Body of pancreas (tissue), 4 donors: ENCODE measurements at places on chromosomes 11 and 22. TPM values are rescaled to one million over a fixed set of nuclear protein-coding genes. Genes with fewer than 3 reads are reported as not detected.
A peak's percentile ranks its signal among the peaks of the same experiment; 100 is the strongest.

Gene HSPA8
- total RNA-seq = 423 TPM

Gene RHBDD3
- 42.2 TPM for total RNA-seq

DNA sequence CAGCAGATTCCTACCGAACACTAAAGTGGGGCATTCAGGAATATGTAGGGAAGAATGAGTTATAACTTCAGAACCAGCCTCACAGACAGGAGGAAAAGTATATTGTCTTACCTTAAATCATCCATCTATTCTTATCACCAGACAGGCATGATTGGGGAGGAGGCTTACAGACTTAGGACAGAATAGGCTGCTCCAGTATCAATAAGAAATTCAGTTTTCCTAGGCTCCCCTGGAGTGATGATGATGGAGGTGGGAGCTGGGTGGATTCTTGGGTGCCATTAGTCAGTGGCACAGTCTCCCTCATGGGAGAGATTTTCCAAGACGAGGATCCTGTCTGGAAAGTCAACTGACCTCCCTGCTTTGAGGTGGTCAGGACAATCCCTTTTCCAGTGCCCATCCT lies 225.0 kb downstream of the AASDHPPT start:
- no peaks in the 10 kb centered on the region for H3K27me3 ChIP-seq
- H3K4me3 ChIP-seq = no peak overlapping the region
- peaks cover 13% of the 10 kb centered on the region for H3K4me1 ChIP-seq
- no peak for DNase-seq
- H3K27ac ChIP-seq = no peak overlapping the region

Gene MOV10L1
- 0.52 TPM for total RNA-seq

Gene DHCR7
- total RNA-seq = 15.8 TPM

Gene CCDC89
- total RNA-seq = not detected

Gene MUC5AC
- total RNA-seq = 1.8 TPM

GRCh38 chr11:123235117-123235655 lies 40.1 kb upstream of the CLMP start:
- no peaks in the 10 kb centered on the region for H3K4me1 ChIP-seq
- peak; percentile 47 for DNase-seq
- H3K27me3 ChIP-seq = no peaks in the 10 kb centered on the region
- no peak overlapping the region for H3K27ac ChIP-seq

GRCh38 chr11:66846671-66847091 lies 3.4 kb downstream of the RCE1 start:
- H3K36me3 ChIP-seq = no peaks in the 10 kb centered on the region
- H3K27me3 ChIP-seq = no peaks in the 10 kb centered on the region
- no peak overlapping the region for H3K4me3 ChIP-seq
- DNase-seq = no peak
- H3K4me1 ChIP-seq = peaks cover 27% of the 10 kb centered on the region

Gene CFAP68
- total RNA-seq = 7.8 TPM

DNA sequence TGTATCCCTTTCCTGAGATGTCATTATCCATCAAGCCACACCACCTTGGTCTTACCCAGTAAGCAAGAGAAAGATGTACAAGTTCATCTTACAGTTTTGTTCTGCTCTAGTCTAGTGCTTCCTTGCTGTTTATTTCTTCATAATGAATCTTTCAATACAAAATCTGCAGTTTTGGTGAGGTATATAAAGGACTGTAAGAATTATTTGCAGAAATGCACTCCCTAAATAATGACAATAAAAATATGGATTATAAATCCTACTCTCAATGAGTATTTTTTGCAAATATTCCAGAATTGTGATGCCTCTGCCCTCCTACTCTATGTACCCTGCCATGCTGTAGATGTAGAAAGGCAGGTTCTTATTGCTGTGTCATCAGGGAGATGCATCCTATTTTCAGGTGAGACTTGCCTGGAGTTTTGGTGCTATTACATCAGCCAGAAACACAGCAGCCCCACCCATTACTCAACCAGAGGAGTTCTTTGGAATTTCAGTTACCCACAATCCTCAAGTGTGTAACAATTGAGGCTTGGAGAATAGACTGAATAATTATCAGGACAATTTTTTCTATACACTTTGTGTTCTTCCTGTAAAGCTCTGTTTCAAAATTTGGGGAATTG lies at the start of gene OR10S1:
Gene OR10S1, minus strand, starts transcription at position 51 of the 617 bp plus-strand sequence. CDS start 117 bp downstream, outside the sequence.
- no peak within 1 kb of the TSS for H3K4me3 ChIP-seq
- no peaks in the 10 kb centered on the region for H3K36me3 ChIP-seq
- H3K4me1 ChIP-seq = no peaks in the 10 kb centered on the region
- no peak for DNase-seq
- H3K27me3 ChIP-seq = no peaks in the 10 kb centered on the region

GRCh38 chr11:12546660-12547059 lies 127.6 kb upstream of the TEAD1 start:
- DNase-seq = no peak
- no peaks in the 10 kb centered on the region for H3K27me3 ChIP-seq
- no peaks in the 10 kb centered on the region for H3K4me1 ChIP-seq
- no peaks in the 10 kb centered on the region for H3K36me3 ChIP-seq

- no peak overlapping the region for H3K4me3 ChIP-seq
- H3K27me3 ChIP-seq = no peaks in the 10 kb centered on the region
- H3K27ac ChIP-seq = no peak overlapping the region
- DNase-seq = no peak
These were observed 2.5 kb downstream of the KRTAP5-4 start for GRCh38 chr11:1619449-1619848.

DNA sequence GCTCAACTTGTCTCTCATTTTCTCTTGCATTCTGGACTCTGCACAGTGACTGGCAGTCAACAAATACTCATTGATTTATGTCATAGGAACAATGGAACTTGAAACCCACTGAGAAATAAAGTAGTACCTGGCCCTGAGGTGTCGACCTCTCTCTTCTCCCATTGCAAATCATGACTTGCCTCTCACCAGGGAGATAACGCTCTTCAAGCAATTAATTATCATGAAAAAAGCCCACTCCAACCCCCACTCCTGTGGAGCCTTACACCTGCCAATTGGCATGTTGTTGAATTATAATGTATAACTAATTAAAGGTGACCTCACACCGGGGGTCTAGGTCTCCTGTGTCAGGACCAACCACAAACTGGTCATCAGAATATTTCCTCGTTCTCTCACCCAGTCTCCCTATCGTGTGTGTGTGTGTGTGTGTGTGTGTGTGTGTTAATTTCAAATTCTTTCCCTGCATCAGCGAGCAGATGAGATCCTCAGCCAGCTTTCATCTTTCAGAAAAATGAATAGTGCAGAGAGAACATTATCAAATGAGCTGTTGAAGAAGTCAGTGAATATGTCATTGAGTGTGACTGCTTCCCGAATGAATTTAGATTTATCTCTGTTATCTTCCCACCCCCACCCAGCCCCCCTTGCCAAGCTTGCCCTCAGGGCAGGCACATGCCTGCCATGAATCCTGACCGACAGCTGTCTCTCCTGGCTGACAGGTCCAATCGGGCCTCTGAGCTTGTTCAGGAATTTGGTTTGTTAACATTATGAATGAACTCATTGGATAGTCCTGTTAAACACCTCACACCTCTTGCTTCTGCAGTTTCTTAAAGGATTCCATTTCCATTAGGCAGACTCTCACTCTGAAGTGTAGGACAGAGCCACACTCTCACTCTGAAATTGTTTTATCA lies 357.4 kb downstream of the INSC start:
- H3K36me3 ChIP-seq = no peaks in the 10 kb centered on the region
- no peak overlapping the region for H3K27ac ChIP-seq
- no peak for DNase-seq
- no peak overlapping the region for H3K4me3 ChIP-seq

DNA sequence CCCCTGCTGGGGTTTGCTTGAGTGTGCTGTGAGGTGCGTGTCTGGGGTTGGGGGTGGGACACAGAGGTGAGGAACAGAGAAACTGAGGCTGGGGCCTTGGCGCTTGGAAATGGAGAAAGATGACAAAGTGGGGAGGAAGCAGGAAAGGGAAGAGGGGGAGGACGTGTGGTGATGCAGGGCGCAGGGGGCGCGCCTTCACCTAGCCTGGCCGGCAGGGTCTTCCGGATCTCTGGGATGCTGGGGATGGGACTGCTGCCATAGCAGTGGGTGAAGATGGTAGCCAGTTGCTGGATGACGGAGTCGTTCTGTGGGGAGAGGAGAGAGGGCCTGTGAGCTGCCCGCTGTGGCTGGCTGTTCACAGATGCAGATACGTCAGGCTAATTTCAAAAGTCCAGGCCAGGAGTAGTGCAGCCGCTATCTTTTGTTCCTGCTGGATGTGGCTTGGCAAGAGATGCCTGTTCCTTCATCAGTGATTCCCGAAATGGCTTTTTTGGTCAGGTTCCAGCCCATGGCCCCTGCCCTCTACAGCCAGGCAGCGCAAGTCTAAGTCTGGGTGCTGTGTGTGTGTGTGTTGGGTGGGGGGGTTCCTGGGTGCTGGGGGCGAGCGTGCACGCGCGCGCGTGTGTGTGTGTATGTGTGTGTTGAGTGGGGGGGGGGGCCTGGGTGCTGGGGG lies 54.8 kb downstream of the NAT10 start:
- H3K27me3 ChIP-seq = no peaks in the 10 kb centered on the region
- no peak for DNase-seq
- no peak overlapping the region for H3K4me3 ChIP-seq
- no peaks in the 10 kb centered on the region for H3K4me1 ChIP-seq

DNA sequence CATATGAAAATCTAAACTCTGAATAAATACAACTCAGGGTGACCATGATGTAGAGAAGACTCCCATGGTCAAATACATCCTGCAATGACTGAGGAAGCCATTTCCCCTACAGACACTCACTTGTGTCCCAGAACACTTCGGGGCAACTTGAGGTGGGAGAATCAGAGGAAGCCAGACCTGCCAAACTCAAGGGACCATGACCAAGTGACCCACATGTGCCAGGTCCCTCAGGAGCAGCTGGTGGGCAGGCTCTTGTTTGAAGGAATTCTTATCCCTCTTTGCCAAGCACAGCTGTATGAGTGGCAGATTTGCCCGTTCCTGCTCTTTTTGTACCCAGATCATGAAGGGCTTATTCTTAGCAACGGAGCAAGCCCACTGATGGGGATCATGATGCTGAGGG lies 17.8 kb downstream of the SPATA19 start:
- no peak overlapping the region for H3K27ac ChIP-seq
- no peaks in the 10 kb centered on the region for H3K36me3 ChIP-seq
- no peak for DNase-seq
- H3K4me3 ChIP-seq = no peak overlapping the region

GRCh38 chr11:81995889-81996288 lies 737.8 kb downstream of the FAM181B start:
- no peak overlapping the region for H3K4me3 ChIP-seq
- H3K36me3 ChIP-seq = no peaks in the 10 kb centered on the region
- no peak for DNase-seq
- no peak overlapping the region for H3K27ac ChIP-seq
- H3K4me1 ChIP-seq = no peaks in the 10 kb centered on the region

Gene BTBD18
- total RNA-seq = not detected

DNA sequence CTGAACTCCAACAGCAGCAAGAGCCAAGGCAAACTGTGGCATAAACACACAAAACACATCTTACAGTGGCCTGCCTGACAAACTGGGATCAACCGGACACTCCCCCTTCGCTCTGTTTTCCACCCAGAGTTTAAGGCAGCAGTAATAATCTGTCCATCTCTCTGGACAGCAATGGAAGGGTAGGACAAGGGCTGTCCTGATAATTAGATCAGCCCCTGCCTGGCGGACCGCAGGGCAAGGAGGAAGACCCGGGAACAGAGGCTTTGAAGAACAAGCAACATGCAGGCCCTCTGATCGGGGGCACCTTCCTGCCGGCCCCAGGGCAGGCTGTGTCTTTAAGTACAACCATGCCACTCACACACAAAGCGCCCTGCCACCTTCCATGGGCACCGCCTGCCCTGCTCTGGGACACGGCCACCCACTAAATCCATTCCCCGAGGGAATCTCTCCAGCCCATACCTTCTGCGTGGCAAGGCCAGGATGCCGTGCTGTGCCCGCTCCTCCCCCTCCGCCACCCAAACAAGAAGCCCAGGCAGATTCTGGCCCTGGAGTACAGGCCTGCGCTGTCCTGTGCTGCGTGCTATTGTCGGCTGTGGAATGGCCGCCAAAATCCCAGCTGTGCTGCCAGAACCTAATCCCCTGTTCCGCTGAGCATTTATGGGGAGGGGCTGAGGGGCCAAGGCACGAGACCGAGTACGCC lies 38.8 kb downstream of the NUMA1 start:
- peak; percentile 86 for DNase-seq
- H3K4me1 ChIP-seq = peaks cover 54% of the 10 kb centered on the region
- no peaks in the 10 kb centered on the region for H3K27me3 ChIP-seq
- H3K4me3 ChIP-seq = peak overlapping the region; percentile 66
- peak overlapping the region; percentile 95 for H3K27ac ChIP-seq

Gene ACCS
- total RNA-seq = 64.9 TPM

GRCh38 chr22:19821523-19822300 lies 33.0 kb downstream of the GNB1L start:
- H3K4me3 ChIP-seq = no peak overlapping the region
- H3K27me3 ChIP-seq = no peaks in the 10 kb centered on the region
- no peaks in the 10 kb centered on the region for H3K36me3 ChIP-seq

DNA sequence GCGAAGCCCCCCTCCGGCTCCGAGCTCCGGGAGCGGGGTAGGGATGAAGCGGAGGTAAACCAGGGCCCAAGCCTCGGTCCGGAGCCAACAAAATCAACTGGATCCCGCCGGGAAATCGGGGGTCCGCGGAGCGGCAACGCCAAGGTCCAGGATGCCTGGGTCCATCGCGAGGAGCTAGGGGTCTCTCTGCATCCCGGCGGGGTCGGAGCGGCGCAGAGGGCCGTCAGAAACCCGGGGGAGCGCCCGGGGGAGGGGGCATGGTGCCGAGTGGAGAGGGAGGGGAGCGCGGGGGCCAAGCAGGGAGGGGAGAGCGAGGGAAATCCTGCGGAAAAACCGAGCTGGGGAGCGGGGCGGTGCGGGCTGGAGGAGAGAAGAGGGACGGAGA lies 51.8 kb downstream of the SLC22A12 start:
- H3K27me3 ChIP-seq = peaks cover 6% of the 10 kb centered on the region
- H3K4me1 ChIP-seq = peaks cover 4% of the 10 kb centered on the region
- no peak overlapping the region for H3K27ac ChIP-seq
- H3K36me3 ChIP-seq = no peaks in the 10 kb centered on the region

- H3K4me3 ChIP-seq = no peak overlapping the region
- no peak overlapping the region for H3K27ac ChIP-seq
- no peak for DNase-seq
These were observed 2.8 kb downstream of the NECTIN1 start for GRCh38 chr11:119726150-119726553.

Gene FADS2
- 4.4 TPM for total RNA-seq

- H3K27me3 ChIP-seq = no peaks in the 10 kb centered on the region
- H3K27ac ChIP-seq = no peak overlapping the region
- DNase-seq = no peak
- H3K36me3 ChIP-seq = no peaks in the 10 kb centered on the region
- H3K4me3 ChIP-seq = no peak overlapping the region
- H3K4me1 ChIP-seq = peaks cover 42% of the 10 kb centered on the region
These were observed 229.8 kb downstream of the TBC1D22A start for GRCh38 chr22:46992121-46992731.

GRCh38 chr11:125300791-125301218 lies 136.3 kb downstream of the PKNOX2 start:
- H3K4me1 ChIP-seq = peaks cover 10% of the 10 kb centered on the region
- H3K4me3 ChIP-seq = no peak overlapping the region
- no peaks in the 10 kb centered on the region for H3K36me3 ChIP-seq
- H3K27ac ChIP-seq = no peak overlapping the region
- DNase-seq = no peak

GRCh38 chr11:12915093-12915492 lies 94.0 kb upstream of the RASSF10 start:
- no peak overlapping the region for H3K4me3 ChIP-seq
- H3K4me1 ChIP-seq = peaks cover 14% of the 10 kb centered on the region
- no peaks in the 10 kb centered on the region for H3K27me3 ChIP-seq
- H3K36me3 ChIP-seq = no peaks in the 10 kb centered on the region
